ENCODE measurements at places on chromosomes 3 and 15.

GRCh38 chr3:152841131-152841530, 6.2 kb downstream of the P2RY1 start:
- DNase-seq = no peak

DNA sequence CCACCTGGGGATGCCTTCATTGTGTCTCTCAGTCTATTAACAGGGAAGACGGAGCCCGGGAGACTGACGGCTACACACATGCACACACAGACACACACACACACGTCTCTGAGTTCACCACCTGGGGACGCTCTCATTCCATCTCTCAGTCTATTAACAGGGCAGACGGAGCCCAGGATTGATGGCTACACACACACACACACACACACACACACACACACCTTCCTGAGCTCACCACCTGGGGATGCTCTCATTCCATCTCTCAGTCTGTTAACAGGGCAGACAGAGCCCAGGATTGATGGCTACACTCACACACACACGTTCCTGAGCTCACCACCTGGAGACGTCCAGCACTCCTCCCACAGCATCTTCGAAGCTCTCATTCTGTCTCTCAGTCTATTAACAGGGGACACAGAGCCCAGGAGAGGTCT, 143.9 kb downstream of the OR4M2 start:
- no peak for DNase-seq

DNA sequence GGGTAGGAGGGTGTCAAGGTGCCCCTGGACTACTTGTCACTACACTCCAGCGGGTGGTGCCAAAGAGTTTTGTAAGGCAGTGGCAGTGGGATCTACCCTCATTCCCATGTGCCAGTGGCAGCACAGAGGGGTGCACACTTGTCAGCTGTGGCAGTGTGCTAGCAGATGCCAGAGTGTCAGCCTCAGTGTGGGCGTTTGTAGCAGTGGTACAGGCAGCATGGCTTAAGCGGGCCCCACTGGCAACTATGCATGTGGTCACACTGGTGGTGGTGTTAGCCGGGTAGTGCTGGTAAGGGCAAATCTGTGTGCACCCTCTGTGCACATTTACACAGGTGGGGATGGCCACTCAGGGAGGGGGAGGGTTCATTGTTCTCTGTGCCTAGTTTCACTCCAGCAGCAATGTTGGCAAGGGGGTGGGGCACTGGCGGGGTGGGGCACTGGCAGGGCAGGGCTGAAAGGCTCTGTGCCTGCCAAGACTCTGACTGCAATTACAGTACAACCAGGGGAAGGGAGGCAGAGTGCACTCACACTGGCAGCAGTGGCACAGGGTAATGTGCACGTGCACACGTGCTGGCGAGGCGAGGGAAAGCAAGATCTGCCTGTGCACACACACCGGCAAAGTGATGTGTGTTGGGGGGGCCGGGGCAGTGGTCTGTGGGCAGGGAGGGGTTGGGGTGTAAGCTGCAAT, 31.8 kb downstream of the MYO9A start:
- no peak for DNase-seq

- no peak for DNase-seq
Observed at GRCh38 chr3:122255757-122256439, 69.2 kb upstream of the CSTA start.

- no peak for DNase-seq
Observed at GRCh38 chr3:148034353-148034752, 625.2 kb downstream of the ZIC1 start.

GRCh38 chr3:88307666-88308065, 157.9 kb downstream of the C3orf38 start:
- DNase-seq = no peak
